ENCODE measurements at places on chromosomes 11 and 22.

- peak; percentile 48 for DNase-seq
Measured at GRCh38 chr11:34263441-34264091, 94.2 kb downstream of the ABTB2 start.

DNA sequence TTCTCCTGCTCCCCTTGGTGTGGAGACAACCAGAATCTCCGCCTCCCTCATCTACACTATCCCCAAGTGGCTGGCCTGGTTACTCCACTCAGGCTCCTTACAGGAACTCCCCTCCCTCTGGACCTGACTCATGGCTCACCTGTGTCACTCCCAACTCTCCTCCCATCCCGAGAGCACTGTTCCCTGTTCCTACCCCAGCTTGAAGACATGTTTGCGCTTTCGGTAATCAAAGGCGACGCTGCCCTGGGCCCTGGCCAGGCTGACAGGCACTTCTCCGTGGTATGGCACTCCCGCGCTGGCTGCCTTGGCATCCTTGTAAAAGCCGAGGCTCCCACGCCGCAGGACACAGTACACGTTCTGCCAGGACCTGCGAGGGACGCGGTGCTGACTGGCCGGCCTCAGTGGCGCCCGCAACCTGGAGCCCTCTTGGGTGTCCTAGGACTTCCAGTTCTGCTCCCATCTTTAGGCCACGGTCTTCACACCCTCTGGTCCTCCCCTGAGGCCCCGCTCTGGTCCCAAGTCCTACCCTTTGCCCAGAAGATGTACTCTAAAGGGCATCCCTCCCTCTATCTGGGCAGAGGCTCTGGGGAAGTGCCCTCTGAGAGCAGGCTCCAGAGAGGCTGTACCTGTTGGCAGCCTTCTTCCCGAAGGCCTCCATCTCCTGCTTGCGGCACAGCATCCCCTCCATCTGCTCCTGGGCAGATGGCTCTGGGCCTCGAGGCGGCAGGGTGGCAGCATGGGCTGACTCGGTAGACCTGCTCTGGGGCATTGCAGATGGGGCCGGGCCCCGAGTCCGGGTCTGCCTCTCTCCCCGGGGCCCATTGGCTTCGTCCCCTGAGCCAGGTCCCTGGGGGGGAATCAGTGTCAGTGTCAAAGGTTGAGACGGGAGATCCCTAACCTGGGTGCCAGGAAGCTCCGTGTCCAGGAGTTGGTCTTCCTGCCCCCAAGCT lies 9.4 kb upstream of the RBM4B start:
- DNase-seq: no peak

- DNase-seq: no peak
Measured at GRCh38 chr11:127059286-127059685, 58.7 kb upstream of the KIRREL3 start.

DNA sequence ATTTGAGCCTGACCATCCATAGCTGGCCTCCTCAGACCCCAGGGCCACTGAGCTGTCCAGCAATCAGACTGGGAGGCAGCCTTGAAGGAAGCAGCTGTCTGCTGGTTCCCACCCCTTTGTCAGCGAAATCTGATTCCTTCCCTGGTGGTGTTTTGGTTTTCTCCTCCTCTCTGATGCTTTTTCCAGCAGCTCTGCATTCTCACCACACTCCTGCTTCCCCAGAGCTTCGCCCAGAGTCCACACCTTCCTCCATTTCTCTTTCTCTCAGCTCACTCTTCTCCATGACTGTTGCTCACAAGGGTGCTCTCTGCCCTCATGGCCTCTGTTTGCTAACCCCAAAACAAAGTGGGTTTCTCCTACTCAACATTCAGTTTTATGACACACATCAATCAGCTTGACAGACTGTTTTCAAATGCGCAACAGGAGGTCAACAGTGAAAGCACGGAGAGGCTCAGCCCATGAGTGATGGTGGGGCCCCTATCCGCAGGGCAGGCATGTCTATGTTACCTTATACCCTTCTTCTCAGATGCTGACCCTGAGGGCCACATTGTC lies 130.6 kb upstream of the MTNR1B start:
- DNase-seq: peak; percentile 92

DNA sequence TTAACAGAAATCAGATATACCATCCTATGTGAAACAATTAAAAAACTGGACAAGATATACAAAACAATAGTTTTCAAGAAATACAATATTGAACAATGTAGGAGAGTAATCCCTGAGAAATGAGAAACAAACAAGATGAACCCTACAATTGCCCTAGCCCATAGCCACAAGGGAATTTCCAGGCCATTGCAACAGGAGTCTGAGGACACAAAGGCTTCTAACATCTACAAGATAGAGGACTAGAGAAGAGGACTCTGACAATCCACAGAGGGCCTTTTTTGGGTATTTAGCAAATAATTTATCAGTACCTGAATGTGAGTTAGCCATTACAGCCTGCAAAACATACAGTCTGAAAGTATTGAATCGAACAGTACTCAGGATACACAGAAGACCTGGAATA lies 251.7 kb downstream of the GRM5 start:
- DNase-seq: no peak

DNA sequence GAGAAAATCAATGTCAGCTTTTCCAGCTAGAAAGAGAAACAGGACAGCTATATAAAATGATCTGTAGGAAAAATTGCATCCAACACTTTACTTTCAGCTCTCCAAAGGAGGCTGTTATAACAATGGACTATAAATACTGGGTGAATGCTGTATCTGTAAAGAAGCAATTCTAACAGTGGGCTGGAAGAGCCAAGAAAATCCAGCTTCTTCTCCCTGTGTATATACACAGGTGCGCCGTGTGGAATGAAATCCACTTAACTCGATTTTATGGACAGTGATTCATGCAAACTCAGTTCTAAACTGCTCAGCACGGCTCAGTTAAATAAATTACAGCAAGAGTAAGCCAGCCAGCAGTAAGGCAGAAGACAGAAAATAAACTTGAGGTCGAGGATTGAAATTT lies 32.5 kb upstream of the LMO2 start:
- DNase-seq: no peak

DNA sequence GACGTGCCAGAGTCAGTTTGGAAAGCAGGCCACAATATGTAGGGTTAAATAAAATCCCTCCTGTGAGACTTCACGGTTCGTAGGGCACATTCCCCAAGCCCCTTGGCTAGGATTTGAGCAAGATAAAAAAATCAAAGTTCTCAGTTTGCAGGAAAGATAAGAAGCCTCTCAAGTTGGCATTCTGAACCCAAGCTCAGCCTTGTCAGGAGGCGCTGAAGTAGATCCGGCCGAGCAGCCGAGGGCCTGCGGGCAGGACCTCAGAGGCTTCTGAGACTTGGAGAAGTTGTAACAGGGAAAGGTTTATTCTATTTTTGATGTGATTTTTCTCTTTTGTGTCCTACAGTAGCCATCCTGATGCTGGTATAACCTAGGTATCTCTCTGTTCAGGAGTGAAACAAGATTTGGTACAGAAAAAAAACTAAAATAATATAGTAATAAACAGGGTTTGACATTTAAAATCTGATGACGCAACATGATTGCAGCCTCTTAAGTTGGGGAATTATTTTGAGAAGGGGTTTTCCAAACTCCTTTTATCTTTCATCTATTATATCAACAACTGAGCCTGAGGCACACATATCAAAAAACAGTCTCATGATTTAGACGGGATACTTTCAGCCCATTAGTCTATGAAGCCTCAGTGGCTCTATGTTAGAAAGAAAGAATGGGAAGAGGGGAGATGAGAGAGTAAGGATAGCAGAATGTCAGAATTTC lies 10.1 kb downstream of the PATE2 start:
- DNase-seq: no peak

GRCh38 chr22:32353292-32353691 lies 4.4 kb upstream of the RFPL3 start:
- DNase-seq: no peak

GRCh38 chr11:130865774-130866114 lies 50.5 kb downstream of the SNX19 start:
- DNase-seq: no peak

DNA sequence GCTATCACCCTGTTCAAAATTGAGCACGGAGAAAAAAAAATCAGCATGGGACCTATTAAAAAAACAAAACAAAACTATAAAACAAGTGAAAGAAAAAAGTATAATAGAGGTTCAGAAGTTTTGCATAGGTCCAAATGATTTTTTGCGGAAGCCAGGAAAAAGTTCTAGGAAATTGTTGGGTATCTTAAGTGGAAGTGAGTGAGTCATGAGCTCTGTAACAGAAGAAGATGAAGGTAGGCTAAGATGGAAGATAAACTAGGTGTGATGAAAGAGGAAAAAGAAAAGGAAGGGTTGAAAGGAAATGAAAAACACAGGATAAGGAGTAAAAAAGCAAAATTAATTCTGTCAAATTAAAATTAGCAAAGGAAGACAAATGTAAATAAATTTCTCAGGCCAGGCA lies 27.8 kb downstream of the SDHD start:
- DNase-seq: no peak

- DNase-seq: no peak
Measured at GRCh38 chr22:31613286-31613903, 48.6 kb downstream of the PISD start.

DNA sequence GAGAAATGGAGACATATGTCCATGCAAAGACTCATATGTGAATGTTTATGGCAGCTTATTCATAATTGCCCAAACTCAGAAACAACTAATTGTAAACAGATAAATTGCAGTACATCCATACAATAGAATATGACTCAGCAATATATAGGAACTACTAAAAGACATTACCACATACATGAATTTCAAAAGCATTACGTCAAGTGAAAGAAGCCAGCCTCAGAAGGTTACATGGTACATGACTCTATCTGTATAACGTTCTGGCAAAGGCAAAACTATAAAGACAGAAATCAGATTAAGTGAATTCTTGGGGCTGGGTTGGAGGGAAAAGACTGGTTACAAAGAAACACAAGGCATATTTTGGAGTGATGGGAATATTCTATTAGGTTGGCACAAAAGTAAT lies 7.2 kb downstream of the KCTD21 start:
- DNase-seq: no peak

DNA sequence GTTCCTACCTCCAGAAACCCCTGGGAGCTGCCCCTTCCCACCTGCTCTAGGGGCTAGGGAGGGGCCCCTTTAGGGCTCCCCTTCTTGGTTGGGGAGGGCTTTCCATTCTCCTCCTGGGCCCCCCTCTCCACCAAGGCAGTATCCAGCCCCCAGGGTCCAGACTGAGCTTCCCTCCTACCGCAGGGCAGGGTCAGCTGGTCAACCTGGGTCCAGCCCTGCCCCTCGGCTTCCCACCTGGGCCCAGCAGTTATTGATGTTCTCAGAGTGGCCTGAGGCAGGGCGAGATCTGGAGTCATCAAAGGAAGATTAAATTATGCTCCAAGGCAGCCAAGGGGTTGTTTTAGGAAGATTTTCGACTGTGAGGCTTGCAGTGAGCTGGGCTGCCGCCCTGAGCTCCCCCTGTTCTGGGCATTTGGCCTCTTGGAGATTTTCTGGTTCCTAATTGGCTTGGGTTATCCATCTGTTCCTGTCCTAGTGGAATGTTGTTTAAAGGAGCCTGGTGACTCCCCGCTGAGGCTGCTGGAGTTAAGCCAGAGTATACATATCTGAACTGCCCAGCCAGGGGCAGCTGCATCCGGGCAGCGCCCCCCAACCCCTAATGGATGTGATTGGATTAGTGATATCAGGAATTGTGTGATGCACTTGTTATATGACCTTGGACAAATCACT lies 1.8 kb upstream of the SLC22A8 start:
- no peak for DNase-seq

GRCh38 chr11:71450939-71451338 lies 2.1 kb upstream of the NADSYN1 start:
- no peak for DNase-seq

- no peak for DNase-seq
Measured at GRCh38 chr11:12188548-12189317, 78.3 kb downstream of the MICAL2 start.

GRCh38 chr11:38305682-38306081 lies 1707.6 kb upstream of the RAG2 start:
- no peak for DNase-seq

GRCh38 chr11:1009991-1010390 lies 26.5 kb downstream of the MUC6 start:
- DNase-seq: no peak

DNA sequence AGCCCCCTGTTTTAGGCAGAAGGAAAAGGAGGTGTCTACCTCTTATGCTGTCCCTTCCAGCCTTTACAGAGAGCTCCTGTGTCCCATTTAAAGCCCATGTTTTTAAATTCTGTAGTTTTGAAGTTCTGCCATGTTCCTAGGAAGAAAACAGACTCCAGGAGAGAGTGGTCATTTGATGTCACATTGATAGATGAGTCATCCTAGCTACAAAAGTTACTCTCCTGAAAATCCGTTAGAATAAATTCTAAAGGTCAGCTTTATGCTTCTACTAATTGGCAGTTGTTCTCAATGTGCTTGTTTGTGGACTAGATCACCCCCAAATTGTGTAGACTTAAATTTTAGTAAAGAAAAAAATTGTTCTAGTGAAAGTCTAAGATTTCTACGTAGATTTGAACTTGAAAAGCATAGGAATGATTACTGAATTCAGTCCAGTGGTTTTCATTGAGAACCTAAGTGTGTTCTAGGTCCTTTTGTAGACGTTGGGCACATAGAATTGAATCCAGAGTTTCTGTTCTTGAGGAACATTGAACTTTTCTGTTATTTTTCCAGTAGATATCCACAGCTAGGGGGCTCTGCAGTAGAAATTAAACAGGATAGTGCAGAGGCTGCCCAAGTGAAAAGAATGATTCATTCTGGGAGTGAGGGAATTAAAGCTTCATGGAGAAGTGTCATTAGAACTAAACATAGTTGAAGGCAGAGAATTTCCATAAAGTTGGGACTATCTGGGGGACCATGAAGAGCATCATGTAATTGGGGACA lies 140.6 kb upstream of the RASSF10 start:
- no peak for DNase-seq

- no peak for DNase-seq
Measured at GRCh38 chr11:96390488-96390792, 627 bp downstream of the JRKL start.

- no peak for DNase-seq
Measured at GRCh38 chr22:28448625-28449024, 231.0 kb downstream of the TTC28 start.

DNA sequence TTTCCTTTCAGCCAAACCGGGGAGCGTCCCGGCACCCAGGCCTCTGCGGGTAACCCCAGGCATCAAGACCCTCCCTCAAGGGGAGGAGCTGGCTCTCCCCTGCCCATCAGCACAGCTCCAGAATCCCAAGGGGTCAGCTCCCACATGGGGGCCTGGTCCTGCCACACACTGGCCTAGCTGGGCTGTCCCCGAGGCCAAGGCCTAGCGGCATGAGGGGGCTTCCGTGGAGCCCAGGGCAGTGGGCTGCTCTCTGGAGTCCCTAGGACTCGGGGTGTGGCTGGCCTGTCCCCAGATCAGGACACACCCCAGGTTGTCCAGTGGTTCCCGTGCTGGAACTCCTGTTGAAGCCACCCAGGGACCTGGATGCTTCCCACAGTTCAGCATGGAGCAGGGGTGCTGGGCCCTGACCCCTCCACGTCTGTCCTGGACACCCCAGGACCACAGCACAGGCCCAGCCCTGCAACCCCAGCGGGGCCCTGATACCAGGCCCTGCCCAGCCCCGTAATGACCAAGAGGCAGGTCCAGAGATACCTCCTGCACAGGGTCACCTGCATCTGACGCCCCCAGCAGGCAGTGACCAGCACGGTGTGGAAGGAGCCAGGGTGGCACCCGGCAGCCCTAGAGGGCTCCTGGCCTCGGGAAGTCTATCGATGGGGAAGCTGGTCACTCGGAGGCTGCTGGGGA lies 5.5 kb downstream of the HRAS start:
- no peak for DNase-seq

- DNase-seq: no peak
Measured at GRCh38 chr11:10762185-10762584, 11.1 kb downstream of the CTR9 start.

GRCh38 chr11:65625628-65626342 lies 10.2 kb downstream of the PCNX3 start:
- no peak for DNase-seq

GRCh38 chr22:46481386-46481785 lies 56.0 kb downstream of the CELSR1 start:
- no peak for DNase-seq

Measured in NCI-H187 treated with DMSO at 0.1 percent for 48 hours (cell line).